Activated T-cell treated with anti-CD3 and anti-CD28 coated beads for 48 hours (primary cell): ENCODE measurements at places on chromosomes 7 and 10.

DNA sequence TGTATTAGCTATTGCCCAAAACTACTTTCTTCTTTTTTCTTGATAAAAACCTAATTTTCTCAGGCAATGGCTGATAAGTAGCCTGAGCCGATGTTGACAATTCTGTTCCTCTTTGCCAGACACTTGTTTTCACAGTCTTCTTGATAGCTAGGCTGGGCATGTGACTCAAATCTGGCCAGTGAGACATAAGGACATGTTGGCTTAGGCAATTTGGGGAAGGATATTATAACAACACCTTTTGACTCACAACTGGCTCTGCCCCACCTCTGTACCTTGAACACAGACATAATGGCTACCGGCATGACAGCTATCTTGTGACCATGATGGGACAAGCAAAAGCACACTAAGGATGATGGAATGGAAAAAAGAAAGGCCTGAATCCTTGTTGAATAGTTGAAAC is 72.9 kb upstream of the GPR22 start:
- DNase-seq: no peak

GRCh38 chr10:34743814-34744213 is 71.3 kb downstream of the PARD3 start:
- DNase-seq: no peak

- DNase-seq: no peak
These were observed 272.7 kb upstream of the MBL2 start for GRCh38 chr10:53045315-53045714.

DNA sequence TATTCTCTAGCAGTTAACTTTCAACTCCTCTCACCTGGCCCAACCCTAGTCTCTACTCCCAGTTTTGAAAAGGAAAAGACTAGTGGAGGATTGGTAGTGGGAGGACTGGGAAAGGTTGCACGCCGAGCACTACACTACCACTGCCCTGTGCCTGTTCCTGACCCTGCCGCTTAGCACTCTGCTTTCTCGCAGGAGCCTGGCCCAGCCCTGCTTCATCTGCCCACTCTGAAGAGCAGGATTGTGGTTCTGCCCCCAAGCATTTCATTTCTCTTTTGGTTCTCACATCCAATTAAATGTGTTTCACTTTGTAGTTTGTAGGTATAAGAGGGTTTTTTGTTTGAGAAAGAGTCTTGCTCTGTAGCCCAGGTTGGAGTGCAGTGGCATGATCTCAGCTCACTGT is 31.5 kb upstream of the RBM20 start:
- no peak for DNase-seq

DNA sequence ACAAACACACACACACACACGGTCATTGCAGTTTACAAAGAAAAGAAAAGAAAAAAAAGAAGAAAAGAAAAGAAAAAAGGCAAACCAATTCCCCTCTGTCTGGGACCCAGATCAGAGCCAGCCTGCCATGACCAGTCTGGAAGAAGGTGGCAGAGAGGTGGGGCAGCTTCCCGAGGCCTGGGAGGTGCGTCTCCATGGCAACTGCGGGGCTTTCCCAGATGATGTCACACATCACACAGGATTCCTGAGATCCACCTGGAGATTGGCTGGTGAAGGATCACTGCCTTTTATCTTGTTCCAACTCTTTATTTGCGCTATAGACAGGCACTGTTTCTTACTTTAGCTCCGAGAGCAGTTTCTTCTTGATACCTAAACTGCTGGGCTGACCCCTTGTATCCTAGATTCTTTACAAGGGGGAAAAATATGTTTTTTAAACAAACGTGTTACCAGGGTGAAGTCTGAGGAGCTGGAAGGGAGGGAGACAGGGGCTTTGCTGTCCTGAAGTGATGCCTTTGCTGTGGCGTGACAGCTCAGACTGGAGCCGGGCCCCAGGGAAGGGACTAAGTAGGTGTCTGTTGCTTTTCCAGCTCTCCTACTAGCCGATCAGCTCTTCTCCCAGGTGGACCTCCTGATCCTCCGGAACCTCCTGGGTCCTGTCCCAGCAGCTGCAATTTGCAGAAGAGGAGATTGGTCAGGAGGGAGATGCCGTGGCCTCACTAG is 298.5 kb downstream of the KLF6 start:
- no peak for DNase-seq

GRCh38 chr7:137820677-137821420 is 25.9 kb downstream of the DGKI start:
- no peak for DNase-seq

DNA sequence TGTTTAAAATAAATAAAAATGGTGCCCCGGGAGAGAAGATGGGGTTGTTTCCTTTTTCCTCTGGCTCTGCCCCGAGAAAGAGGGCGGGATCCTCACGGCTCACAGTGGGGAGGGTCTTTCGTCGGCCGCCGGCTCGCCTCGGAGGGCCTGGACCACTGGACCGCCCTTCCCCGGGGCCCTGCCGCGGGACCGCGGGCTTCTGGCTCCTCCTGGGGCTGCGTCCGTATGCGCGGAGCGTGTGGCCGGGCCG is 3.5 kb upstream of the IGF2BP3 start:
- no peak for DNase-seq
